Stimulated activated CD8-positive, alpha-beta memory T cell treated with anti-CD3 and anti-CD28 coated beads, Interleukin-7, amount 100 ng/mL, for 1 hour (primary cell): ENCODE measurements at places on chromosomes 7 and 10.

DNA sequence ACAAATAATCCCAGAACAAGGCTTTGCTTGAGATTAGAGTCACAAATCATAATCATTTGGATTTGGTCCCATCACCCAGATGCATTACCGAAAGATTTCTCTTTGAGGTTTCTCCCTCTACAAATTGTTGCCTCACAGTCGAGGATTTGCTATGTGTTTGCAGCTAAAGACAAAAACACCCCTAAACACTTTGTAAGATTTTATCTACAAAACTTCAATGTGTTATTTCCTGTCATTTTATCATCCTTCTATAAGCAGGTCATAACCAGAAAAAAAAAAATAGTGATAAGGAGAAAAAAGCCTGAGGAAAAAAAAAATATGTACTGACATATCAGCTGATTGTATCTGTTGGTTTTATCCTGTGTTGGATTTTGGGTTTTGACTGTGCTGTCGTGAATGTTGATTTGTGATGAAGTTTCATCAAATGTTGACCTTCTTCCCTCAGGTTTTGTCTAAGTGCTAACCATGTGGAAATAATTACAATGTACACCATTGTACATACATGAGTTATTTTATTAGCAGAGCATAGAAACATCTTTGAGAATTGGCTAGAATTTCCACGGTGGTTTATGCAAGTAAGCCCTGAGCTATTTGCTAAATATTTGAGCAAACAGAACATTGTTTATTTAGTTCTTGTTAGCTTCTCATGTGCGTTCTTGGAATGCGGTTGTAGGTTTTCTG is 274.4 kb downstream of the NEBL start:
- DNase-seq = no peak

DNA sequence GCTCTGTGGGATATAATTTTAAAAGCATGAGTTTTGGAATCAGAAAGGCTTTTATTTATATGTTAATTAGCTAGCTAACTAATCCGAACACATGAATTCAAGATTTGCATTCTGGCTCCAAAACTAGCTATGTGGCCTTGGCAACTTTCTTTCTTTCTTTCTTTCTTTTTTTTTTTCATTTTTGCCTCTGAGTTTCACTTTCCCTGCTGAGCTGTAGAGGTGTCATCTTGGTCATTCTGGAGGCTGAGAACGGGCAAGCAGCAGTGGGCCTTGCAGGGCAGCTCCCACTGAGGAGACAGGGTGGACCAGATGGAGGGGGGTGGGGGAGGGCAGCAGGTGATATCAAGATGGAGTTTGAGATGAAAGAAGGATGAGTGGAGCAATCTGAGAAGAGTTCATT is 24.8 kb upstream of the SFMBT2 start:
- DNase-seq = no peak

DNA sequence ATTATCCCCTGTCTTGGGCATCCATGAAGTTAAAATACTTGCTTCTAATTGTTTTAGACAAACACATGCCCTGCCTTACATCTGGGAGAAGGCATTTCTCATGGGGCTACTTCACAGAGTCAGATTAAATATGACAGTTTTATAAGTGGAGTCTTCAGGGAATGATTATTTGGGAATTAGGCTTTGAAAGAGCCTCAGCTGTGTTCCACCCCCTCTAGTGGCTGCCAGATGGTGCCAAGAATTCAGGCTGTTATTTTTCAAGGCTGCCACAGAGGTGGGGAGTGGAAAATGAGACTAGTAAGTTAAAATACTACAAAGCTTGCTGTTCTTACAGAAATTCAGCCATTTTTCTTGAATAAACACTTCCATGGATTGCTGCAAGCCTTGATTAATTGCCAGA is 45.8 kb upstream of the DNAH11 start:
- DNase-seq = no peak

- no peak for DNase-seq
Measured at GRCh38 chr10:48551861-48552591, 52.8 kb downstream of the ARHGAP22 start.

- DNase-seq = no peak
Measured at GRCh38 chr7:121244120-121244870, 84.5 kb upstream of the WNT16 start.

- DNase-seq = no peak
Measured at GRCh38 chr10:113397047-113397446, 155.8 kb upstream of the HABP2 start.

- no peak for DNase-seq
Measured at GRCh38 chr10:104317269-104317710, 21.0 kb downstream of the ITPRIP start.

- DNase-seq = no peak
Measured at GRCh38 chr10:9140373-9140772, 1085.9 kb downstream of the GATA3 start.

DNA sequence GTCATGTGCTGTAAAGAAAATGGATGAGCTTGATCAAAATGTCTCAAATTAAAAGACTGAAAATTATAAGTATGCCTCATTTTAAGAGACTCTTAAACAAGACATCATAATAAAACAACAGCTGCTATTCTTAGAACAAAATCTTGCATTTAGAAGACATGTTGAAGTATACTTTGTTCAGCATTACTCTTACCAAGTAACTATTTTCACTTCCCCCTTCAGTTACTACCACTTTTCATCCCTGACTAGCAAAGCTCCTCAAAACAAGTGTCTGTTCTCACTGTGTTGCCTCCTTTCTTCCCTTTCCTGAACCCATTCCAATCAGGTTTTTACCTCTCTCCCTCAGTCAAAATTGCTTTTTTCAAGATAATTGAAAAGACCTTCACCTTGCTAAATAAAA is 31.6 kb downstream of the ELAPOR2 start:
- no peak for DNase-seq

- DNase-seq = no peak
Measured at GRCh38 chr10:50392966-50393718, 141.8 kb upstream of the ASAH2 start.

- no peak for DNase-seq
Measured at GRCh38 chr10:114000457-114001010, 43.1 kb upstream of the ADRB1 start.

DNA sequence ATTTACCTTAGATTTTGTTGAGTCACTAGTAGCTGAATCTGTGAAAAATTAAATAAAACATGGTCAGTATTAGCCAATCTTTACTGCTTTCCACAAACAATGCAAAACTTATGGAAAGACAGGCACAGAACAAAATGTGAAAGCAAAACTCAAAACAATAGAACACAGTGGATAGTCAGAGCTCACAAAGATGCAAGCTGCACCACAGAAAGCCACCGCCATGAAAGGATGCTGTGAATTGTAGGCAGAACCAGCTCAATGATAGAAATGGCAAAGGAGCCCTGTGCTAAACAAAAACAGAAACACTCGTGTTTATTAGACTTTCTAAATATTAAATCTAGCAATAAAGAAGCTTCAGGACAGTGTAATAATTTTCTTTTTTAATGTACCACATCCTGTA is 134.4 kb downstream of the ARHGAP21 start:
- DNase-seq = no peak

DNA sequence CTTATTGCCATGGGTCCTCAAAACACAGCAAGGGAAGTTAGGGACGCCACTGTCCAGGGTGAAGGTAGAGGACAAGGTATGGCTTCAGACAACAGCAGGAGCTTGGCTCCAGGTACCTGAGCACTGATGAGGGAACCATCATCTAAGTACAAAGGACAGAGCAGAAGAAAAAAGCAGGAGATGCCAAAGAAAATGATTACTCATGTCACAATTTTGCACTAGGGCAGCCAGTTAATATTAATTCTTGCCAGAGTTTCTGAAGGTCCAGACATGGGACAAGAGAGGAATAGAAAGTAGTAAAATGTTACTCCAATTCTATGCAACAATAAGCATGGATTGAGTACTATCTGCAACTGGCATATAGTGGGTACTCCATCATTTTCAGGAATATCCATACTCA is 14.1 kb downstream of the PTN start:
- no peak for DNase-seq

GRCh38 chr7:92279396-92280031 is 33.7 kb downstream of the ANKIB1 start:
- no peak for DNase-seq

GRCh38 chr10:112946649-112947048 is 3.4 kb upstream of the TCF7L2 start:
- DNase-seq = no peak

DNA sequence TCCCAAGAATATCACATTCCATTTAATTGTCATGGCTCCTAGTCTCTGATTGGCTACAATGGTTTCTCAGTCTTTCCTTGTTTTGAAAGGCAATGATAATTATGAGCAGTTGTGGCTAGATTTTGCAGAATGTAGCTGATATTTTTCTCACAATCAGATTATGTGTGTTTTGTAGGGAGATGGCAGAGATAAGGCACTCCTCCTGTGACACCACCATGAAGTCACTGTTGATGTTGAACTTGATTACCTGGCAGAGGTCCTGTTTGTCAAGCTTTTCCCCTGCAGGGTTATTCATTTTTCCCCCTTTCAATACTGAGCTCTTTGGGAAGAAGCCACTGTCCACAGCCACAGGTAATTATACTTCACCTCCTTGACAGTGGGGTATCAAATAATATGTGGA is 602.9 kb upstream of the PFKP start:
- DNase-seq = no peak

DNA sequence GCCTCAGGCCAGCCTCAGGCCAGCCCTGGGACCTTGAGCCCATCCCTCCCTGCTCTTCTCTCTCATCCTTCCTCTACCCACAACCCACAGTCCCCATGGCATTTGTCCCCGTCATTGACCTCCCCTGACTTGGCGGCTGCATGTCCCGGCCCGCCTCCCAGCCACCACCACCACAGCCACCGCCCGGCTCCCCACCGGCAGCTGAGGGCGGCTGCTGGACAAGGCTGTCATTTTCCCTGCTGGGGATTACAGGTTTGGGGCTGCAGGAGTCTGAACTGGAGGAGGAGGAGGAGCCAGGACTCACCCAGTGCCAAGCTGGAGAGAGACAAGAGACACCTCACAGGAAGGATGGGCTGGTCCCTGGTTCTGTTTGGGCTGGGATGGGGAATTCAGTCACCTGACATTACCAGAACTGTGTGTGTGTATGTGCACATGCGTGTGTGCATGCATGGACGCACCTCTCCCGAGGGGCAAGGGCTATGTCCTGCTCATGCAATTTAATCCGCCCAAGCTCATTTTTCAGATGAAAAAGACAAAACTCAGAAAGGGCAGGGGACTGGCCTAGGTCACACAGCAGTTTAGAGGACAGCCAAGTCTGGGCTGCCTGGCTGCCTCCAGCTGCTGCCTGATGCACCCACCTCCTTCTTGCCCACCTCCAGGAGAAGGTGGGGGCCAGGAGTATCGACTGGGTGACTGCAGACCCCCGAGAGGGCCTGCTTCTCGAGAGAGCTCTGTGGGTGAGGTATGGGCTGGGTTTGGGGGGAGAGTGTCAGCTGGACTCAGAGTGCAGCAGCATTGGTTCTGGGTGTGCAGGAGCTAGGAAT is 113.1 kb downstream of the ZMIZ1 start:
- no peak for DNase-seq

- DNase-seq = no peak
Measured at GRCh38 chr7:155215576-155216325, 81.9 kb upstream of the INSIG1 start.

- DNase-seq = no peak
Measured at GRCh38 chr10:11616021-11616420, 4.6 kb upstream of the USP6NL start.

DNA sequence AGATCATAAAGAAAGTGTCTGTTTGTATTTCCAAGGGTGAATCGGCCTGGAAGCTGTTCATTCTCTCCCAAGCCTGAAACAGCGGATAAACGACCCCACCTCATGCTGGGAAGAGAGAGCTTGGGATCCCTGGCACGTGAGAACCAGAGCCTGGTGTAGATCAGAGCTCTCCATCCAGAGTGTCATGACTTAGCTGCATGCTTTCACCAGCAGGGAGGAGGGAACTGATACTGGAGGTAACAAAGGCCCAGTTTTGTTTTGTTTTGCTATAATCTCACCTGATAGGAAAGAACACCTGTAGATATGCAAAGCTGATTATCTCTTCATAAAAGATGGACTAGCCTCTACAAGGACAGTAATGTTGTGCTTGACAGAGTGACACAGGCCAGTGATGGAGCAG is 236.6 kb downstream of the POM121L12 start:
- DNase-seq = no peak

DNA sequence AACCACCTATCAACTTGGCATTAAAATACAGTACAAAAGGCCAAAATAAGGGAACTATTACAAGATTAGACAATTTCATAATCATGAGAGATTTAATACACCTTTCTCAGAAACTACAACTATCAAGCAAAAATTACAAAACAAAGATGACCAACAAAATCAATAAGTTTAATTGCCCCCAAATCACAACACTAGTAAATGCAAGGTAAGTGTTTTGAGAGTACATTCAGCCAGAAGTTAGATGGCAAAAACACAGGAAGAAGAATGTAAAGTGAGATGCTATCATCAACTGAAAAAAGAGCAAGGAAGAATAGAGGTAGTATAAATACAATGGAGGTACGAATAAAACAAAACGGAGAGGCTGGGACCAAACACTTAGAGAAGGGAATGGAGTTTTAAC is 3.2 kb downstream of the PNPLA8 start:
- DNase-seq = no peak

DNA sequence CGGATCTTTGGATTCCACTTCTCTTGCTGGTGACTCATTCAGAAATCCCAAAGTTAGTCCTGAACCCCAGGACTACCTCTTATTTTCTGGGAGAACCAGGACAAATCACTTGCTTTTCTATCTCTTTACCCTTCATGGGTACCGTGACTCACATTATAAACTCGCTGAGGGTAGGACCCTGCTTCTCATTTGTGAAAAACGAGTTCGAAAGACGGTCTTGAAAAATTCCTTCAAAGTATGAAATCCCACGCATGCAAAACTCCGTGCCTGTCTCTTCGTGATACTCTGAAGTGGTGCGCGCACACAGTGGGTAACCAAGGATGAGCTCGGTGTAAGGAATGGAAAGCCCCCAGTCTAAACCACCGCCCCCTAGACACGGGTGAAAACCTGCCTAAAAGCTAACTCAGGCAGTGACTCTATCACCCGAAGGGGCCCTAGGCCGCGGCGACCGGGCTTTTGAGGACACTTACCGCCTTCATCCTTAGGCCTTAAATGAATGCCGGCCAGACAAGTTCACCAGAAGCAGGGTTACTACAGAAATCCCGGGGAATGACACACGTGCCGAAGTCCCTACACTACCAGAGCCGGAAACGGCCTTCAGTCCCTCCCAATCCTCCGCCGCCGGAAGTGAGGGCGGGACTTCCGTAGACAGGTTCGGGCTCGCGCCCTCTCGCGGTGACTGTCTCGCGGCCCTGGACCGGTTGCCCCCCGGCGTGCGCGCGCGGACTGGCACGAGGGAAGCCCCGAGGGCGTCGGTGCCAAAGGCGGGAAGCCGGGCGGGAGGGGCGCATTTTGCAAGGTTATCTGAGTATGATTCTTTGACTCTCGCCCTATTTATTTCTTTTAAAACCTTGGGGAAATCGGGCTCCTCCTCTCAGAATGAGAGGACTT is at the start of gene NOC3L:
Gene NOC3L, minus strand, starts transcription at position 580 of the 891 bp plus-strand sequence. Its CDS starts 101 bp downstream, at position 479.
- DNase-seq = peak; percentile 97
